Thymus (tissue), 14 donors: ENCODE measurements at places on chromosomes 7 and 10. TPM values are rescaled to one million over a fixed set of nuclear protein-coding genes. Genes with fewer than 3 reads are reported as not detected.

The MLXIPL gene
- 0.05 TPM for total RNA-seq

- no peak for DNase-seq
These were observed 23.7 kb downstream of the USP6NL start for GRCh38 chr10:11587722-11588259.

The PCLO gene
- total RNA-seq = 2.3 TPM

DNA sequence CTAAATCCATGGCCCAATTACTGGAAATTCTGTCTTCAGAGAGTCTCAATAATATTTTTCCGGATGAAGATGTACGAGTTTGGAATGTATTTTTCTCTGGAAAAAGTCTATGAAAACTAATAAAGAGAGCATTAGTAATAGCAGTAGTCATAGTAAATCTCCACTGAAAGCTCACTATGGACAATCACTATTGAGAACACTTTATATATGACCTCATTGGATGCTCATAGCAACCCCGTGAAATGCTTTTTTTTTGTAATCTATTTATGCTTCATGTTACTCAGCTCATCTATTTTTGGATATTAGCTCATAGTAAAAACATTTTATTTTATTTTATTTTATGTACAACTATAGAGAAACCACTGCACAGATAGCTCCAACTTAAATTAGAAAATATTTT is 94.3 kb upstream of the MYO3A start:
- no peak for DNase-seq

- no peak for DNase-seq
These were observed 17.1 kb upstream of the GTPBP4 start for GRCh38 chr10:971150-971542.

DNA sequence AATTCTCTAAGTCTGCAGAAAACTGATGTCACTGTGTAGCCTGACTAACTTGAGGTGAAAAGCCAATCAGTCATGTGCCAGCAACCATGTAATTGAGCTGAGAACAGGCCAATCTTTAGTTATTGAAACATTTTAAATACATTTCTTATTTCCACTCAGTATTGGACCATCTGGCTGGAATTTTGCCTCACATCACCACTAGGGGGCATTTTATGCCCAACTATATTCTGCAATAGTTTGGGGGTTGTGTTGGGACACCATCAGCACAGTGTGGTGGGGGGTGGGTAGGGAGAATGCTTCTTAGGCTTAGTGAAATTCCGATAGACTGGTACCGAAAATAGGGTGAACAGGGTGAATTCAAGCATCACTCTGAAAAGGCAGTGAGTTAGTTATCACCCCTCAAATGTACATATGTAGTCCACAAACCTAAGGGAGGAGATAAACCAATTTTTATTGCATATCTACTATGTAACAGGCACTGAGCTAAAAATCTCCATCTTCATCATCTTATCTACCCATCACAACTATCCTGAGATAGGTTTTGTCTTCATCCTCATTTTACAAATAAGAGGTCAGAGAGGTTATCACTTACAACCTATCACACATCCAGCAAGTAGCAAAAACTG is 17.8 kb downstream of the NPSR1 start:
- no peak for DNase-seq

DNA sequence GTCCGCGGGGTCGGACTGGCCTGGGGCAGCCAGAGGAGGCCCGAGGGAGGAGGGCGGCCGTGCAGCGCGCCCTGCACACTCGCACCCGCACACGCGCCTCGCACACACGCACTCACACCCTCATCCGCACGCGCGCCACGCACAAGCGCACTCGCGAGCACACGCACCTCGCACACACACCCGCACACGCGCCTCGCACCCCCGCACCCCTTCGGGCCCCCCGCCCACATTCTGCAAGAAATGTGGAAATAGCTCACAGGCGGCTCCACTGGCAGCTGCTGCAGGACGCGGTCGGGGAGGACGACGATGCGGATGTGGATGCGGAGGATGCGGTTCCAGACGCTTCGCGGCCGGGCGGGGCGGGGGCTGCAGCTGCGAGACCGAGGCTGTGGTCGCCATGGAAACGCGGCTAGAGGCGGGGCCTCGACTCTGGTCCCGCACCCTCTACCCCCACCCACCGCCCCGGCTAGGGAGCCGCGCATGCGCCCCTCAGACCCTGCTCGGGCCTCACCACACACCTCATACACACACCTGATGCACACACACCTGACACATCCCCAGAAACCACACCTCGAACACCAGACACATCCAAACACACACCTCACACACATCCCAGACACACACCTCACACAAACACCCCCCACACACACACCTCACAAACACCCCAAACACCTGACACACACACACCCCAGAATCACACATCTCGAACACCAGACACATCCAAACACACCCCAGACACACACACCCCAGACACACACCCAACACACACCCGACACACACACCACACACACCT is at the start of gene CALY:
Gene CALY (minus strand): TSS at position 320 of the 793 bp plus-strand sequence. CDS start 7,907 bp downstream, outside the sequence.
- peak; percentile 49 for DNase-seq

GRCh38 chr10:61897671-61898434 is 3.6 kb upstream of the ARID5B start:
- DNase-seq = no peak

DNA sequence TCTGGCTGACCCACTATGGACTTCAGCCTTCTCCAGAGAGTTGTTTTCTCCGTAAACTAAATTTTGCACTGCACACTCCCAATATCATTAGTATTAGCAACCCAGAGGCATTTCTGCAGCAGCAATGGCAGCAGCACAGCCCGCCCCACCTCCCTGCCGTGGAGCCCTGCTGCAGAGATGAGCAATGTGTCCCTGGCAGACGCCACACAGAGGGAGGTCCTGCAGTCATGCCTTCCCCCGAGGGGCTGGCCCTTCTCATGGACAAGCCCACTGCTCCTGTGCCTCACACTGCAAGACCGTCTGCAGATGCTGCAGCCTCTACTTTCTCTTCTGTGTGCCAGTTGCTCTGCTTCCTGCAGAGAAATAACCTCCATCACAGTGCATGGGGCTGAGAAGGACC is 393.4 kb upstream of the MKI67 start:
- no peak for DNase-seq

The TBRG4 gene
- total RNA-seq = 57.7 TPM

DNA sequence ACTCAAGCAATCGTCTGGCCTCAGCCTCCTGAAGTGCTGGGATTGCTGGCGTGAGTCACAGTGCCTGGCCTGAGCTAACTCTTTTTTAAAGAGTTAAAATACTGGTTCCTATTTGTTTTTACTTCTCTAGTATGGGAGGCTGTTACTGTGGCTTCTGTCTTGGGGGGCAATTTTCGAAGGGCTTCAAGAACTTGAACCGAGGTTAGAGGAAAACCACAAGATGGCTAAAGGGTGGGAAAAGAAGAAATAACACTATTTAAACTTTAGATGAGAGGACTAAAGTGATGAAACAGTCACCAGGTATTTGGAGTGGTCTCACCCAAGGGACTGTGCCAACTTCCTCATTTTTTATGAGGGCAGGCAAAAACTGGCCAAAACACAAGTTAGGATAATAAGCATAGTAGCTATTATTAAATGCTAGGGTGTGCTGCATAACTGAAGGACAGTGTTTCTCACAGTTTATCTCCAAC is 17.8 kb downstream of the MET start:
- no peak for DNase-seq

DNA sequence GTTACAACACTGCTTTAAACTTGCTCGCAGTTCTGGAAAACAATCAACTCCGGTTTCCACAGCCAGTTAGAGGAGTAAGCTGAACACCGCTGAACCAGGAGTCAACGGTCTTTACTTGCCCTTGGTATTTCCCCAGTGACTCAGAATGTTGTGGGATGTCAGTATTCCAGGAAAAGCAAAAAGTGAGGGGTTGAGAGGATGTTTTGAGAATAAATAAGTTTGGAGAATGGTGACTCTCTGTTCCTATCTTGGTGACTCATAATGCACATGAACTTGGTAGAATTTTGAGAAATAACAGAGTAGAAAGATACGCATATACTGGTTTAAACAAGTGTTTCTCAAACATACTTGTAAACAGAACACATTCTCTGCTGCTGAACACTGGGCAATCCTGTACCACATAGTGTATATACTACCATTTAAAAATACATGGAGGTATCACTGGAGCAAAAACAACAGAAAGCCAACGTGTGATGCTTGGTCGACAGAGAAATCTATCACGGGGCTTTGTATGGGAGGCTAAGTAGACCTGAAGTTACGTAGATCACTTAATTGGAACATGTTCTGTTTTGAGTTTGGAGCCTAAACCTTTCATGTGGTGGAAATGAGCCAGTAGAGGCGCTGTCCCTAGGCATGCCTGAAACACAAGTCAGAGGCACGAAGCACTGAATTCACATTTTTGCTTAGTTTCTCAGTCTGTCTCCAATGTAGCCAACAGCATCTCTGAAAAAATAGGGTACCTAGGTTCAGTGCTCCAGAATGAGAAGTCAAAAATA is 534.3 kb downstream of the PARD3 start:
- DNase-seq = no peak

The FRAT1 gene
- total RNA-seq = 4.7 TPM
